Activated CD4-positive, alpha-beta memory T cell treated with anti-CD3 and anti-CD28 coated beads for 36 hours (primary cell): ENCODE measurements at places on chromosomes 12 and 14.

GRCh38 chr12:62602255-62603060 lies 135.8 kb downstream of the MON2 start:
- DNase-seq: peak; percentile 88

DNA sequence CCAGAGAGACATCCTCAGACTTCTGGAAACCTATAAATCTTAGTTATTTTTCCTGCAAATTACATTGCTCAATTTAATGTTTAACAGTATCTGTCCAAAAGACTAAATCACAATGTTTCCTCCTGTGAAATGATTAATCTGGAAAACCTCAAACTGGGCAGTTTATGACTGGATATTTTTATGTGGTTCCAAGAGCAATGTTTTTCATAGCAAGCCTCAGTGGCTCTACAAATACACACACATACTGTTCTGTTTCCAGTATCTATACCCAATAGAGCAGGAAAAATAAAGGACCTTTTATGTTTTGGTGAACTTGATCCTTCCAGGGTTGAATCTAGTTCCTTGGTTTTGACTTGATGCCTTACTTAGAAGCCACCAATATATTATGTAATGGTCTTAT lies 9.2 kb downstream of the NID2 start:
- DNase-seq: no peak

DNA sequence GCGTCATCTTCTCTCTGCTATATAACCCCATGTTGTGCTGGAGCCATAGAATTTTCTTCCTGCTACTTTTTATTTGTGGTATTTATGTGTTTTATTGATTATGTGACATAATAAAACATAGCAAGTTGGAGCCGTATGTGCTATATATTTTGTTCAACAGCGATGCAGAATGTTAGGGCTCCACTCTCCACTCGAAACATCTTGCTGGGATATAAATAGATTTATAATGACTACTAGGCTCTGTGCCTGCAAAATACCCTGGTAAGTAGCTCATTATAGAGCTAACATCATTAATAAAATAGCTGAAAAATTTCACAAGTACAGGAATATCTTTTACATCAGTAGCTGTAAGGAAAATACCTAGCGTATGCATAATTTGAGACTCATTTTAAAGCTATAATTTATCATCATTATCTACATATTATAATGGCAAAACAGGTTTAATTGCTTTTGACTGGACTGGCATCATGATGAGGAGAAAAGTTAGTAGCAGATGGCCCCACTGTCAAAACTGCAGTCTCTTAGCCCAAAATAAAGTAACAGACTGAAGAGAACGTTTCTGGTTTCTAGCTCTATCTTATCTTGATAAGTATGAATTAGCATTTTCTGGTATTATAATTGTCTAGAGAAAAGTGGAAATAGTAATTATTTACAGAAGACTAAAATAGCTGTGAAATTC lies 263.0 kb downstream of the NEDD1 start:
- DNase-seq: no peak

DNA sequence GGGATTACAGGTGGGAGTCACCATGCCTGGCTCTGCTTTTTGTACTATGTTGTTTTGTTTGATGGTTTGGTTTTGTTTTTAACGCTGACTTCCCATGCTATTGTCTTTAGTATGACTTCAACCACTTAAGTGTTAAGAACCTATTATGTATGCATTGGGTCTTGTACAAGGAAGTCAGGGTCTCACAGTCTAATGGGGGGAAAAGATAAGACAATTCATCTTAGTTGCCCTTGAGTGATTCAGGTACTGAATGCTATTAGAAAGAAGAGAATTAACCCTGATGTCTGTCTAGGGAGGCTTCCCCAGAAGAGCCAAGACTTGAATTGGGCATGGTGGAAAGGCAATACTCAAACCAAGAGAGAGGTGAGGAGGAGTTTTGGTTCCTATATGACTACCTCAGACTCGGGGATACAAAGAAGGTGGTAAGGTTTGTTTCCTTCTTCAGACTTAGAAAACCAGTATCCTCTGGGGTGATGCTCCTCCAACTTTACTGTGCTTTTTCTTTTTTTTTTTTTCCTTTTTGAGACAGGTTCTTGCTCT lies 64.6 kb downstream of the SUSD6 start:
- DNase-seq: peak; percentile 59

DNA sequence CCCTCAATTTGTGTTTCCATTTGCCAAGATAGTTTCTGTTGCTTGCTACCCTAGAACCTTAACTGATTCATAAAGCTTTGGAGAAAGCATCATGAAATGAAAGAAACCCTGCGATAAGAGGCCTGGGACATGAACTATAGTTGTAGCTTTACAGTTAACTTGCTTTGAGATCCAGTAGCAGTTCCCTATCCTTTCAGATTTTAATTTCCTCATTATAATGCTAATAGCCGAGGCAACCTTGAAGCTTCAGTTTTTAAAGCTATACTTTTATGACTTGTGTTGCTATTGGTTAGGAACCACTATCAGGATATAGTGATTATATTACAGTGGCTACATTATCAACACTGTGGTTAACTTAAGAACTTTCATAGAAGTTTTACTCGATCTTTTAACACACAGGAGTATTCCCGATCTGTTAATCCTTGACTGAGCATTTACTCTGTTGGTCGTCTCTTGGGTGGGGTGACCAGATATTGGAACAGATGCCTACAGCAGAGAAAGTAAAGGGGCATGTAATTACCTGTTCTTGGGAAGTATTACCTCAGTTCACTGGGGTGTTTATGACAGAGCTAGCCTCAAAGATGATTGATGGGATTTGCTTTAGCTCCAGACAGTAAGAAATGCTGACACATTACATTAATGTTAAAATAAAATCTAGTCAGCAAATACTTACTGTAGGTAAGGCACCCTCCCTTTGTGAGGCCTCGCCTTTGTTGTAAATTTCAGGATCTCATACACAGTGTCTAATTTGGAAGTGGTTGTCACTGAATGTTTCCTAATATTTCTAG lies 86.2 kb upstream of the CSRP2 start:
- no peak for DNase-seq

DNA sequence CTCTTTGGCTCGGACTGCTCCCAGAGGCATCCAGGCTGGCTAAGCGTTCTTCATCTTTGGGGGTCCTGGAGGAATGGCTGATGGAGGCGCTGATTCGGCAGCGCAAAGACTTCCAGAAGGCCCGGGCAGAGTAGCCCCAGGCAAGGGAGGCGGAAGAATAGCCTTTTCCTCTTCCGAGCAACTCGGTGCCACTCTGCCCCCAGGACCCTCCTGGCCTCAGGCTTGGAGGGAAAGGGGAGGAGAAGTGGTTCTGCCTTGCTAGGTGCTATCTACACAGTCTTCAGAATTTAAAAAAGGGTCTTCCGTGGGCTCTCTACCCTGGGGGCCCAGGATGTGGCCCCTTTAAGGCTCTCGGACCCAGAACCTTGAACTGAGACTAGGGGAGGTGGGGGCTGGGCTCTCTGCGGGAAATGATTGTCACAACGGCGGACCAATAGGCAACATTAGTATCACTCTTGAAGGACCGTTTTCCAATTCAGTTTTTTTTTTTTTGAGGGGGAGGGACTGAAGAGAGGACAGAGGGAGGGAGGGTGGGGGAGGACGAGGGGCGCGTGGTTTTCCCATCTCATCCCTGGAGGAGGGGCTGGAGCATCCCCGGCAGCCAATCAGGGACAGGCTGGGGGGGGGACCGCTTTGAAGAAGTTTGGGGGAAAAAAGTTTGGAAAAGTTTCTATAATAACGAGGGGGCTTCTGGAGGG lies at the start of gene NFATC4:
Gene NFATC4 (plus strand): TSS at position 671 of the 698 bp plus-strand sequence. CDS start 157 bp downstream, outside the sequence.
- DNase-seq: no peak

- DNase-seq: no peak
Observed at GRCh38 chr12:96375841-96376604, 24.2 kb downstream of the CDK17 start.

GRCh38 chr12:6873094-6874014 lies at the start of gene SPSB2:
Gene SPSB2, minus strand, starts transcription at chr12:6873303. Its CDS starts 402 bp downstream, at chr12:6872901.
- DNase-seq: peak; percentile 99

DNA sequence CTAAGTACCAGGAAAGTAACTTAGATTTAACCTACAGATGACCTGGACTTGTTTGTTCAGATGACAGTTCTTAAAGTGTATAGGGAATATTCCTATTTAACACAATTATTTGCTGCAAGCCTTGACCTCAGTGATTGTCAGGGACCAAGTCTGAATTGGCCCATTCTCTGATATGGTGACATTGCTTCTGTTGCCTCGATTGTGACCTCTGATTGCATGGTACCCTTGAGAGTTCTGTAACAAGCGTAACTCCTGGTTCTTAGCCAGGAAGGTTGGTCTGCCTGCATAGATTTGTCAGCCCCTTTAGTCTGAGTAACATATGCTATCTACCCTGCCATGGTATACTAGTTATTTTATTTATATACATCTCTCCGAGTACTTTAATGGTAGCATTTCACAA lies 93.8 kb upstream of the ALX1 start:
- no peak for DNase-seq

GRCh38 chr12:9351136-9351535 lies 142.9 kb upstream of the PZP start:
- DNase-seq: no peak

- DNase-seq: no peak
Observed at GRCh38 chr14:102421411-102422057, 58.8 kb downstream of the TECPR2 start.

- DNase-seq: peak; percentile 76
Observed at GRCh38 chr12:124457287-124458219, 109.9 kb downstream of the NCOR2 start.

- no peak for DNase-seq
Observed at GRCh38 chr12:25811656-25812126, 146.8 kb upstream of the RASSF8 start.

- no peak for DNase-seq
Observed at GRCh38 chr14:22408547-22408946, 180.5 kb downstream of the DAD1 start.

DNA sequence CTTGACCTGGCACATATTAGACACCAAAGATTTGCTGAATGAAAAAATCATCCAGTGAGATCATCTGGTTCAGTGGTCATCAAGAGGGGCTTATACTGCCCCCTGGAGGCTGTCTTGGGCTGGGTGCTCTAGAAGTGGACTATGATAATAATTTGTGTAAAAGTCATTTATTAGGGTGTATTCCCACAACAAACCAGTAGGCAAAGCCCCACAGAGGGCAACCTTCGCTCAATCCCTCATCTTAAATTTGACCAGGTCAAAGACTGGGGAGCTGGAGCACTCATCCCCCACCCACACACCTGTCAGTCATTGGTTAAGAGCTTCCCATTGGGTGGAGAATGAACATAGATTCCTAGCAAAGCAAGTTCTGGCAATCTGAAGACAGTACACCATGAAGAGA lies 20.0 kb upstream of the FICD start:
- peak; percentile 33 for DNase-seq

- DNase-seq: no peak
Observed at GRCh38 chr12:3223601-3224529, 146.7 kb downstream of the TSPAN9 start.

- no peak for DNase-seq
Observed at GRCh38 chr12:124441443-124442194, 125.8 kb downstream of the NCOR2 start.

DNA sequence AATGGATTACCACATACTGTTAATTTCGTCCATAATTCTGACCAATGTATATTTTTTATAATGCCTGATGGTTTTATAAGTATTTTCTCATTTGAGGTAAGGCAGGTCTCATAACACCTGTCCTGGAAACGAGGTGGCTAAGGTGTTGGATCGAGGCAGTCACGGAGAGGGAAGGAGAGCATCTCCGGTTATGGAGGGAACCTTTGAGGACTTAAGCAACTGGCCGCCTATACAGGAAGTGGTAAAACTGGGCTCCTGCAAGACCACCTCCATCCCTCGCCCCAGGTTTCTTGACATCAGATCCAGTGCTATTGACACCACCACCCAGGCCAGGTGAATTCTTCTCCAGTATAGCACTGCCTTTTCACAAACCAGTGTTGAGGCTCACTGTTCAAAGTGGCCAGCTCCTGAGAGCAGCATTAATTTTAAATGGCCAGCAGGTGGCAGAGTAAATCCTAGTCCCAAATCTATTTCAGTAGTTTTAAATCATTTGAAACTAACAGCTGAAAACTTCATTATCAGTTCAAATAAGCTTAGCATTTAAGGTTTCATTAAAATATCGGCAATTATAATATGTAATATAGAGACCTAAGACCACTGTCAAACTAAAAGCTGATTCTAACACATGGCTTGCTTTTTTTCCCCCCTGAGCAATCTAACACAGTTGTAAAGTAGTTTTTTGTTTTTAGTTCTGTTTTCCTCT lies 100.8 kb downstream of the PPM1A start:
- DNase-seq: peak; percentile 24

- DNase-seq: no peak
Observed at GRCh38 chr14:27077214-27077613, 479.4 kb upstream of the NOVA1 start.

GRCh38 chr12:66692170-66692569 lies 13.3 kb upstream of the GRIP1 start:
- DNase-seq: no peak

DNA sequence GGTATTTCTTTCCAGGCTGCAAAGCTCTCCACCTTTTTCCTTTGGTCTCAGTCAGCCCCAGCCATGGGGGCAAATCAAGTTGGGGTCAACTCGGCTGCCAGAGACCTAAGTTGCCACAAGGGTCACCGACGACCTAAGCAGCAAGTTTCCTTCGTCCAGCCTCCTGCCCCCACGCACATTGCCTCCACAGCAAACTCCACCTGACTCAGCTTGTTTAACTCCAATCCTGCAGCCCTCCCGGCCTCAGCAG lies 767 bp upstream of the KCNMB4 start:
- no peak for DNase-seq

DNA sequence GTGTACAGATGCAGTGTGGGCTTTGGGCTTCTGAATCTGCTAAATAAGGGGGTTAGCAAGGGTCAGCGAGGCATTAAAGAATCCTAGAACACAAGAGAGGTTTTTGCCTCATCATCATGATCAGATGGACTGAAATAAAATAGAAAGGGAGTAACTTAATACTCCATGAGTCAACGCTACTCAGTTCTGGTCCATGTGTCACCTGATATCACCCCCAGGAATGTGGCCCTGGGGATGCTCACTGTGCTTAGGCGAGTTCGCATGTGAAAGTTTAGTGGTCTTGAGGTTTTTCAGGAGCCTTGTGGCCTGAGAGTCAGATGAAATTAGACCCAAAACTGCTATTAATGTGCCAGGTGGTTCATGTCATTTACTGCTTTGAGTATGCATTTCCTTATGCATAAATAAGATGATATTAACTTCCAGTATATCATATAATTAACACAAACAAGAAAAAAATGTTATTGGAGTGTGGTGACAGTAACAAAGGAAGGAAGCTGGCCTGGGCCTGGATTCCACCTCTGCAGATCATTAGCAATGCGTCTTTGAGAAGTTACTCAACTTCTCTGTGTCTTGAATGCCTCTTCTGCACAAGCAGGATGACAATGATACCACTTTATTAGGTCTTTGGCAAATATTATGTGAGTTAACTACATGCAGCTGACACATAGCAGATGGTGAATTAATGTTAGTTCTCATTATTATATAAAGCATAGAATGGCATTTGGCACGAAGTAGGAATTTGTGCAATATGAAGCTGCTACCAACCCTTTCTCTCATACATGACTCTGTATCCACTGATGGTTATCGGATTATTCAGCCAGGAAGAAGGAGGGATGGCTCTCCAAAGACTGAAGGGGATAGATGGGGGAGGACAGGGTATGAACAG lies 1272.6 kb downstream of the AACS start:
- no peak for DNase-seq
